ENCODE measurements at places on chromosomes 2 and 18. TPM values are rescaled to one million over a fixed set of nuclear protein-coding genes. Genes with fewer than 3 reads are reported as not detected.

DNA sequence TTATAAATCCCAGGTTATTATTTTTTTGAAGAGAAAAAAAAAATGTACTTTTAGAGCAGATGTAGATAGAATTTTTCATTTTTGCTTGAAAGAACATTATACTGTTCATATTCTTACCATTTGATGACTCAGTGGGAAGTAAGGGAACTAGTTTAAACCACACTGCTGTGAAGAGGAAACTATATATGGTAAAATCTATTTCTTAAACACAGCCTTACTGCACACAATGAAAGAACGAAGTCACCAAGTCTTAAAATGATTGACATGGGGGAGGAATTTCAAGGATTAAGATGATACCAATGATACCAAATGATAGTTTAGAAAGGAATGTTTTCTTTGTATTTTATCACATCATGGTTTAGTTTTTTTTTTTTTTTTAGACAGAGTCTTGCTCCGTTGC is 5.0 kb downstream of the ACTR2 start:
- DNase-seq: no peak

Gene CRYBA2
- polyA plus RNA-seq: not detected

- DNase-seq: no peak
Observed at GRCh38 chr18:35438480-35439234, 59.1 kb downstream of the INO80C start.

Gene RIT2
- polyA plus RNA-seq: 0.13 TPM

Gene TTR
- polyA plus RNA-seq: 0.23 TPM

- no peak for DNase-seq
Observed at GRCh38 chr2:37906131-37906530, 19.0 kb upstream of the RMDN2 start.

Gene NPPC
- 0.18 TPM for polyA plus RNA-seq

Gene ST6GAL2
- polyA plus RNA-seq: 24.7 TPM

DNA sequence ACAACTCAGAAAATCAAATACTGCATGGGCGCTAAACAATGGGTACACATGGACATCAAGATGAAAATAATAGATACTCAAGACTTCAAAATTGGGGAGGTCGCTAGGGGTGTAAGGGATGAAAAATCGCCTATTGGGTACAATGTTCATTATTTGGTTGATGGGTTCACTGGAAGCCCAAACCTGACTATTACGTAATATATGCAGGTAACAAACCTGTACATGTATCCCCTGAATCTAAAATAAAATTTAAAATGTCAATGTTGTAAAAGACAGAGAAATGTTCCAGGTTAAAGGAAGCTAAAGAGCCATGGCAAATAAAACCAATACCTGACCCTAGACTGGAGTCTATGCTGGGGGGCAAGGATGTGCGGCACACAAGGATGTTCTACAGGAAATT is 80.4 kb upstream of the CCBE1 start:
- no peak for DNase-seq

DNA sequence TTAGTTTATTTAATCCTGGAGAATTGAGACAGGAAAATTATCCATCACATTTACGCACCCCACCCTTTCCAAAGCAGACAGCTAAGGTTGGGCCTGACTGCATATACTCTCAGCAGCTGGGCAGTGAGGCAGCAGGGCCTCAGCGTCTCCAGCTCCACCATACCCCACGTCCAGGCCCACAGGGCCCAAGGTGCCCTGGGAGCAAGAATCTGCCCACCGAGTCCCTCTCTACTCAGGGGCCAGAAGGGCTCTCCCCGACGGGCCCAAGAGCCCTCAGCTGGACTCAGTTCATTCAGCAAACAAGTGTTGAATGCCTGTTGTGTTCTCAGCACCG is 126.3 kb downstream of the SEPTIN10 start:
- DNase-seq: no peak

Gene REL
- 10.4 TPM for polyA plus RNA-seq

GRCh38 chr2:186348200-186348599 is 137.9 kb upstream of the ZC3H15 start:
- DNase-seq: no peak

DNA sequence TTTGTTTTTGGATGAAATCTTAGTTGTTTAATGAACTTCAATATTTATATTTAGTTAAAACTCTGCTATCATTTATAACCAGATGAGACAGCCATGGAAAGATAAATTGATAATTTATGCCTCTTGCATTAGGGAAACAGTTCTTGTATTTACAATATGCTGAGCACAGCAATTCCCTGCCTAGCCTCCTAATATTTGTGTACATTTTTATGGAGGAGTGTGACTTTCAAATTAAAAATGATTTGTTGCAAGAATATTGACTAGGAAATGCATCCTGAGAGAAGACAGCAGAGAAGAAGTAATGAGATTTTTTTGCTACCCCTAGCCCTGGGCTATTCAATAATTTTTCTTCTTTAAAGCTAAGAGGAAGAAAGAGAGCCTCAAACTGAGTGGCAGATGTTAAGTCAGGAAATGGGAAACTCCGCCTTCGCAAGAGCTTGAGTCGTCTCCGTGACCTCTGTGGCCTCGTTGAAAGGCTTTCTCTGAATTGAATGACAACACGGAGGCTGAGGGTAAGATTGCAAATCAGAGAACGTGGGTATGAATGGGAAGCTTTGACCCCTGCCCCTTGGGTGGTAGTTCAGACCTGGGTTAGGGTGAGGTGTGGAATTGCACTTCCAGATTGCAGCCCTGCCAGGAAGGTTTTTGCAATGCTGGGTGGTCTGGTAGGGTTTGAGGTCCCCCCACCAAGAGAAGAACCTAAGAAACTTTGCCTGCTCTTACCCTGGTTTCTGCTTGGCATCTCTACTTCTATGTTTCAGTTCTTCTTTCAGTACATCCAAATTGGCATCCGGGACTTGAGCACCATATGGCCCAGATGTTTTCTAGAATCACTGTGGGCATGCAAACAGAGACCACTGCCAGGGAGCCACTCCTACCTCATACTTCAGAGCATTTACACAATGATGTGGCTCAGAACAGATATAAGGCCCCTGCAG is 210.3 kb upstream of the RBMS1 start:
- DNase-seq: no peak

GRCh38 chr18:55489034-55489986 is 98.7 kb downstream of the TCF4 start:
- no peak for DNase-seq
